ENCODE measurements at places on chromosomes 3 and 15.
A peak's percentile ranks its signal among the peaks of the same experiment; 100 is the strongest.

DNA sequence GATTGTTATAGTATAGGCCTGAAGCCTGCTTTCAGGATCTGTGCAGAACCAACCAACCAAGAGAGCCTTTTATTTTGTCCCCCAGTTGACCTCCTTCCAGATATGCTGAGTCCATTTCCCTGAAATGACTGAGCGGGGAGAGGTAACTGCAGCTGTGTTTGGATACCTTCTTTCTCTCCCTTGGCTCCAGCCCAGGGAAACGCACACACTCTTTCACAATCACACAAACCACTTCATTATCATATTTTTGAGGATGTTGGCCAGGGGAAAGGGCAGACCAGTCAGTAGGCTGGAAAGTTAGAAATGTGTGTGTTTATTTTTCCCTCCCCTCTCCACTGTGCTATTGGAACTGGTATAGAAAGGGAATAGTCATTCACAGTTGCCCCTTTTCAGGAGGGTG is 417.7 kb upstream of the TBL1XR1 start:
- DNase-seq, result no peak

GRCh38 chr3:195183071-195183776 is 87.7 kb downstream of the XXYLT1 start:
- peak; percentile 50 for DNase-seq

- DNase-seq, result no peak
Observed at GRCh38 chr3:40169983-40170382, 139.5 kb upstream of the EIF1B start.

GRCh38 chr15:90564051-90564450 is 34.3 kb downstream of the CRTC3 start:
- no peak for DNase-seq

GRCh38 chr15:56767315-56767714 is 34.0 kb upstream of the ZNF280D start:
- no peak for DNase-seq

DNA sequence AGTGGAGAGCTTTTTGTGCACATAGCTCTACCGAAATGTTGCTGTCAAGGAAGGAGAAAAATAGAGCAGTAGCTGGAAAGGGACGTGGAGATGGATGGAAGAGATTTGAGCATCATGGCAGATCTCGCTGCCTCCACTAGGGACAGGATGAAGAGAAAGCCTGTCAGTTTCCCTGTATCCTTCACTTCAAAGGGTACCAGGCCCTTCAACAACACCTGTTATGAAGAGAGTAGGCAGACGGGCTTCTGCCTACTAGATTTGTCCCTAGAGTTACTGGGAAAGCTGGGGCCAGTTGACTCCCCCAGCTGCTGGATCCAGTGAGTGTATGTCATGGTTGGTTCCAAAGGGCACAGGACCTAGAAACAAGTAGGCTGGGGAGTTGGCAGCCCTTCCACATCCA is 150.8 kb downstream of the TLE3 start:
- no peak for DNase-seq

- DNase-seq, result no peak
Observed at GRCh38 chr15:95296643-95297042, 1033.9 kb upstream of the NR2F2 start.

DNA sequence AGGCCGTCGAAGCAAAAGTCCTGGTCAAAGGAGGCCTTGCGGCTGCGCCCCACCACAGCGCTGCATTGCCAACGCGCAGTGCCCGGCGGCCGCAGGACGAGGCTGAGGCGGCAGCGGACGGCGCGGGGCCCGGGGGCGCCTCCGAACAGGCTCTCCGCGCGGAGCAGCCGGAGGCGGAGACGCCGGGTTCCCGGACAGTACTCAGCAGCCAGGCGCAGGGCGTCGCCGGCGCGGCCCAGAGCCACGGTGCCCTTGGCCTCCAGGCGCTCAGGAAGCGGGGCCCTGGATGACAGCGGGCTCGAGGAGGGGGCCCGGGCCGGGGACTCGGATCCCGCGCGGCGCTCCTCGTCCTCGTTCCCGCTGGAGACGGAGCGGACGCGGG is 1.1 kb downstream of the C2CD4B start:
- peak; percentile 46 for DNase-seq

Measured in mesendoderm (in vitro differentiated cells).